ENCODE measurements at places on chromosomes 7 and 10.

DNA sequence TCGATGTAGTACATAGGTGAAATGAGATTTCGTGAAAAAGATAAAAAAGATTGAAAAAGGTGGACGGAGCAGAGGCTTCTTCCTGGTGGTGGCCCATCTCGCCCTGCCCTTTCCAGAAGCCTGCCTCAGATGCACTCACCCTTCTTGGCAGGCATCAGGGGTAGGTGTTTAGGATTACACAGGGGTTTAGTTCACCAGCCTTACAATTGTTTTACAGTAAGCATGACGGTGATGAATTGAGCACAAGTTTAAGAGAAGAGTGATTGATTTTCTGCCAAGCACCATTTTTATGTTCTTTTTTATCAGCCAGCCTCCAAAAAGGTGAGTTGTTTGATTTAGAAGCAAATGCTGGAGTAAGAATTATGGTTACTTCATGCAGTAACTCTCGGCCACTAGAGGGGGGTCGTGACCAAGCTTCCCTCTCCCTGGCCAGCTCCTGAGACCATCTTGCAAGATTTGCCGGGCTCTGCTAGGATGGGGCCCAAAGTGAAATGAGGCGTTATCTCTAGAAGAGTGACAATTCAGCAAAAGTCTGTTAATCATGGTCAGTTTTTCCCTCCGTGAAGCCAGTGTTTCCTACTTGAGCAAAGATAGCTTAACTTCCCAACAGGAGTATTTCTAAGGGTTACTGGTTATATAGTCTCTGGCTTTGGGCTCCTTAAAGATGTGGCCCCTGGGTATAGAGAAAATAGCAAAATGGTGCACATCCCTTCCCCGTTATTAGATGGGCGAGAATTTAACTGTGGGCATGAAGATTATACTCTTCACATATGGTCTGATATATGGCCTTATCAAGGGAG lies 228.8 kb downstream of the BMPER start:
- DNase-seq = no peak

DNA sequence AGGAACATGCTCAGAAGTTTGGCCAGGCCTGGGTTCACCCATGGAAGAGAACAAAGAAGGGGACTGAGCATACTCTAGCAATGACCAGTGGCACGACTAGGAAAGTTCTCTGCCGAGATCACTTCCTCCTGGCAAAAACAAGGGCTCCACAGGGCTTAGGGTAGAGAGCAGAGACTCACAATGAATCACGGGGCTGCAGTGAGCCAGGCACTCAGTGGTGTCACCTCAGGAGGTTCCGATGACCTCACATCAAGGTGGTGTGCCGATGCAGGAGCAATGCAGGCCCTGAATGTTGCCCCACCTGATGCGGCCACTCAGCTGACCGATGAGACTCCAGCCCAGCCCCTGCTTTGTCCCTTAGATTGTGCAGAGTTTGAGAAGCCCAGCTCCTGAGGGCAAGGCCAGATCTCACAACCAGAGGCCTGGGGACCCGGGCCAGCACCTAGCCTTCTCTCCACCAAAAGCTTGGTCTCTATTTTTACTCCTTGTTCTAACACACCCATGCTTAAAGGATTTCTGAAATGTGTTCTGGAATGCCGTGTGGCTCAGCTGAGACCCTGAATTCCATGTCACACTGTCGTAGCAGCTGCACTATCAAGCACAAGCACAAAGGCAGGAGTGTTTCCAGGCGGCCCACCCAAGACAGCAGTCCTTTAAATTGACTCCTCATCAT lies 60.9 kb downstream of the COBL start:
- DNase-seq = no peak

- no peak for DNase-seq
Observed at GRCh38 chr7:136869001-136869961, 829 bp downstream of the CHRM2 start.

DNA sequence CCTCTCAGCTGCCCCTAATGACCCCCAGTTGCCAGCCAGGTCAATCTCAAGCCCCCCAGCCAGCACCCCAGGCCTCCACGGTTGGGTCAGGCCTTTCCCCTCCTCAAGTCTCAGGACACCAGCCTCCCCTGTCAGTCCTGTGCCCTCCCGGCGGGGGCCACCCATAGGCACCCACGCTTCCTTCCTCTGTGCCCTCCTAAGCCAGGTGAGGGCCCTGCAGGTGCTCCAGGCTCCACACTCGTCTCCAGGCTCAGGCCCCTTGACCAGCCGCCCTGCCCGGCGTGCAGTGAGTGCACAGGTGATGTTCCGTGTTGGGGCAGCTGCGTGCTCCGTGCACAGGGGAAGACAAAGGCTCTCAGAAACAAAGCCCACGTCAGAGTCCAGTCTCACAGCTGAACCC lies 26.8 kb upstream of the ADGRA1 start:
- DNase-seq = no peak

DNA sequence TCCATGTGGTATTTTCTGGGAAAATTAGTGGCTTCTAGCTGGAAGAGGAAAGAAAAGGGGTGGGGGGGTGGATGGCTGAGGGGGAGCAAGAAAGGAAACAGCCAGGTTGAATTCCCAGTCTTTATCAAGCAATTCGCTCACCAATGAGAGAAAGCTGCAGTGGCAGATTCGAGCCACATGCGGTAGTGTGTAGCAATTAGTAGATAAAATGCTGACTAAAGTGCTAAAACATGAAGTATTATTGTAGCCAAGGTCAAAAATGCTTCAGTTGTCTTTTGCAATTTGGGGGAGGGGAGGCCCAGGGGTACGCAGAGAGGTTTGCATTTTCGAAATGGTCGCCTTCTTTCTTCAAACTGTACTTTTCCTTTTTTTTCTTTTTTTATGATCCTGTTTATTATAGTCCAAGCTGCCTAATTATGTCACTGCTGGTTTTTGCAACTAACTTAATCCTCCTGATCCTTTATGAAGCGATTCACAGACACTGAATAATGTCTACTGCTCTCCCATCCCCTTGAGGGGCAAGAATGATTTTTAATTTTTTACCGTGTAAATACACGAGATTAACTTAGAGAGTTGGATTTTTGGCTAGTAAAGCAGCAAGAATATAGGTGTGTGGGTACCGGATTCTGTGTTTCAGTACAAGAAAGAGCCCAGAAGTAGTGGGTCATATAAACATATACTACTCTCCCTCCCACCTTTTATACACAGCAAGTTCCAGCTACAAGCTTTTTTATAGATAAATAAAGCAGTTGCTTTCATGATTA lies 3.6 kb upstream of the ARID5B start:
- DNase-seq = no peak
